Psoas muscle (tissue), 8 donors: ENCODE measurements at places on chromosomes 11 and 22. TPM values are rescaled to one million over a fixed set of nuclear protein-coding genes. Genes with fewer than 3 reads are reported as not detected.

- peak overlapping the region; percentile 44 for H3K4me3 ChIP-seq
- peak; percentile 98 for DNase-seq
- peaks cover 6% of the 10 kb centered on the region for H3K36me3 ChIP-seq
- peaks cover 3% of the 10 kb centered on the region for H3K4me1 ChIP-seq
- no peaks in the 10 kb centered on the region for H3K27me3 ChIP-seq
Measured at GRCh38 chr11:518463-519202, 11.6 kb upstream of the RNH1 start.

Gene MRGPRF
- total RNA-seq, result 2.7 TPM

Gene CDC42EP2
- total RNA-seq, result 6.5 TPM

Gene KCNJ4
- not detected for total RNA-seq

- peaks cover 4% of the 10 kb centered on the region for H3K4me1 ChIP-seq
- H3K4me3 ChIP-seq, result no peak within 1 kb of the TSS
- peak; percentile 47 for DNase-seq
- H3K36me3 ChIP-seq, result no peaks in the 10 kb centered on the region
Measured at GRCh38 chr11:122981388-122982264, at the start of gene BSX. Gene BSX (minus strand): TSS chr11:122981834. CDS start chr11:122981671, 163 bp downstream.

DNA sequence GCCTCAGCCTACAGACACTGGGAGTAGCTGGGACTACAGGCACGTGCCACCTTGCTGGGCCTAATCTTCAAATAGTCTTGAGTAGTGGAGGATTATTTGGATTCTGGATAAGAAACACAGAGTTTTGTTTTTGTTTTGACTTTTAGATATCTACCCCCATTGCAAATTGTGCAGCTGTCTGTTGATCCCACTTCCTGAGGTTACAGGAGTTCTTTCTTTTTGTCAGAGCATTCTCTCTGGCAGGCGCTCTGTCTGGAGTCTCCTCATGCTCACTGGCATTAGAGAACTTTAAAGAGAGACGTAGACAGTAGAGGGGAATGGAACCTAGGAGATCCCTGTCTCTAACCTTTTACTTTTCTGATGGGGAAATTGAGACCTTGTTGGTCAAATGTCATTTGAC, 7.8 kb upstream of the ADAMTS8 start:
- DNase-seq, result no peak
- peaks cover 11% of the 10 kb centered on the region for H3K4me1 ChIP-seq
- no peaks in the 10 kb centered on the region for H3K27me3 ChIP-seq

Gene NCF4
- total RNA-seq, result 2.7 TPM

DNA sequence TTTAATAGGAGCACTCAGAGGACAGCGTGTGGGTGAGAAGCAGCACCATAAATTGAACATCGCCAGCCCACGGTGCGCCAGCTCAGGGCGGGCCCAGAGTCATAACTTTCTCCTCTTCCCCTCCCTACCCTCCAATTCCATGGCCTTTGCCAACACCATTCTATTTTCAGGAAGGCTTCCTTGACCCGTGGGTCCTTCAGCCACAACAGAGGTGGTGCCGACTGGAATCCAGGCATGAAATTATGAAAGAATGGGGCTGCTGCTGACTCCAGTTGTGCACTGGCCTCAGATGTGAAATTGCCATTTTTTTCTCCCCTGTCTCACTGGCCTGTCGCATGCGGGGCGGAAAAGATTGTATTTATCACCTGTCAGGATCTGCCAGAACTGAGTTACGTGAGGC, 345.9 kb downstream of the MIAT start:
- peaks cover 6% of the 10 kb centered on the region for H3K27me3 ChIP-seq
- no peaks in the 10 kb centered on the region for H3K36me3 ChIP-seq
- H3K27ac ChIP-seq, result no peak overlapping the region
- no peaks in the 10 kb centered on the region for H3K4me1 ChIP-seq
- H3K4me3 ChIP-seq, result no peak overlapping the region

- no peak for DNase-seq
- no peak overlapping the region for H3K27ac ChIP-seq
- H3K4me1 ChIP-seq, result peaks cover 15% of the 10 kb centered on the region
- no peak overlapping the region for H3K4me3 ChIP-seq
- no peaks in the 10 kb centered on the region for H3K36me3 ChIP-seq
Measured at GRCh38 chr11:36034551-36035331, 90.9 kb downstream of the LDLRAD3 start.

Gene TRIM64C
- not detected for total RNA-seq

DNA sequence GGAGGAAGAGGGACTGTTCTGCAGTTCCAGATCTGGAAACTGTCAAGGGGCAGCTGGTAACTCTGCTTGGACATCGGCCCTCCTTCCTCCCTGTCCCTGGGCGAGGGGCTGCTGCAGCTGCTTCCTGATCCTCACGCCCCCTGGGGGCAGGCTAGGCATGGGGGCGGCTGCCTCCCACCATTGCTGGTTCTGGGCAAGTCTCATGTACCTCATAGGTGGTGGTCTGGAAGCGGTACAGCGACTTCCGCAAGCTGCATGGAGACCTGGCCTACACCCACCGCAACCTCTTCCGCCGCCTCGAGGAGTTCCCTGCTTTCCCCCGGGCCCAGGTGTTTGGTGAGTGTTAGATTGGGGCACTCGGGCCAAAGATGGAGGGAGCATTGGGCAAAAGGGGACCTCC, 5.0 kb downstream of the SNX15 start:
- H3K4me3 ChIP-seq, result no peak overlapping the region
- no peak overlapping the region for H3K27ac ChIP-seq
- H3K4me1 ChIP-seq, result peaks cover 9% of the 10 kb centered on the region
- H3K27me3 ChIP-seq, result no peaks in the 10 kb centered on the region
- DNase-seq, result no peak
- H3K36me3 ChIP-seq, result peaks cover 56% of the 10 kb centered on the region

Gene KCTD14
- not detected for total RNA-seq

GRCh38 chr11:58334708-58335107, 24.2 kb downstream of the OR5B17 start:
- H3K4me1 ChIP-seq, result no peaks in the 10 kb centered on the region
- H3K4me3 ChIP-seq, result no peak overlapping the region
- H3K36me3 ChIP-seq, result no peaks in the 10 kb centered on the region
- DNase-seq, result no peak

Gene OR4D5
- not detected for total RNA-seq

DNA sequence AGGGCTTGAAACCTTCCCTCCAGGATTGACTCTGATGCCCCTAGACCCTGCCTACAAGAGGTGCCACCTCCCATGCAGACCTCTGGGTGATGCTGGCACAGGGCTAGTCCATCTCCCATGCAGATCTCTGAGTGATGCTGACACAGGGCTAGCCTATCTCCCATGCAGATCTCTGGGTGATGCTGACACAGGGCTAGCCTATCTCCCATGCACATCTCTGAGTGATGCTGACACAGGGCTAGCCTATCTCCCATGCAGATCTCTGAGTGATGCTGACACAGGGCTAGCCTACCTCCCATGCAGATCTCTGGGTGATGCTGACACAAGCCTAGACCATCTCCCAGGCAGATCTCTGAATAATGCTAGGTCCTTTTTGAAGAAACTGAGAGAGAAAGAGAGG, 321.7 kb downstream of the NTM start:
- H3K36me3 ChIP-seq, result no peaks in the 10 kb centered on the region
- H3K27ac ChIP-seq, result no peak overlapping the region
- no peak for DNase-seq
- no peak overlapping the region for H3K4me3 ChIP-seq

Gene SYT13
- total RNA-seq, result 0.05 TPM

Gene OR5A1
- not detected for total RNA-seq

Gene BID
- 19.4 TPM for total RNA-seq

- H3K4me1 ChIP-seq, result no peaks in the 10 kb centered on the region
- H3K27me3 ChIP-seq, result no peaks in the 10 kb centered on the region
- H3K27ac ChIP-seq, result no peak overlapping the region
- DNase-seq, result no peak
- H3K36me3 ChIP-seq, result no peaks in the 10 kb centered on the region
Measured at GRCh38 chr11:126165757-126166156, 45.7 kb downstream of the RPUSD4 start.

Gene RAB38
- total RNA-seq, result 0.20 TPM

GRCh38 chr11:107991868-107992414, 16.8 kb upstream of the CUL5 start:
- no peak overlapping the region for H3K4me3 ChIP-seq
- no peak overlapping the region for H3K27ac ChIP-seq
- H3K36me3 ChIP-seq, result no peaks in the 10 kb centered on the region
- no peaks in the 10 kb centered on the region for H3K4me1 ChIP-seq
- DNase-seq, result no peak

DNA sequence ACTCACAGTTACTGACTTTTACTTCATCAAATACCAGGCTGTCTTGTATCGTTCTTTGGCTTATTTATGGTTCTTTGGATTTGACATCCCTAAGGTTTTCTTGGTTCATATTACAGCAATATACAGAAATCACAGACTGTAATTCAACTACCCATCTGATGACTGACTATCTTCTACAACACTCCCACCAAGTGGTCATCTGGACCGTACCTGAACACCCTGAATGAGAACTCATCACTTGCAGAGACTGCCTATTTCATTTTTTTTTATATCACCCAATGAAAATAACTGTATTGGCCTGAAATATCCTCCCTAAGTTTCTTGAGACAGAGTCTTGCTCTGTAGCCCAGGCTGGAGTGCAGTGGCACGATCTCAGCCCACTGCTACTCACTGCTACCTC, 9.5 kb upstream of the UPB1 start:
- no peaks in the 10 kb centered on the region for H3K27me3 ChIP-seq
- no peak overlapping the region for H3K27ac ChIP-seq
- DNase-seq, result no peak

- H3K27me3 ChIP-seq, result peaks cover 33% of the 10 kb centered on the region
- no peaks in the 10 kb centered on the region for H3K4me1 ChIP-seq
- no peaks in the 10 kb centered on the region for H3K36me3 ChIP-seq
Measured at GRCh38 chr11:120141768-120142423, 4.0 kb upstream of the TRIM29 start.

- no peaks in the 10 kb centered on the region for H3K4me1 ChIP-seq
- H3K27me3 ChIP-seq, result no peaks in the 10 kb centered on the region
- no peak overlapping the region for H3K27ac ChIP-seq
Measured at GRCh38 chr11:121385688-121386087, 66.4 kb upstream of the SORL1 start.

DNA sequence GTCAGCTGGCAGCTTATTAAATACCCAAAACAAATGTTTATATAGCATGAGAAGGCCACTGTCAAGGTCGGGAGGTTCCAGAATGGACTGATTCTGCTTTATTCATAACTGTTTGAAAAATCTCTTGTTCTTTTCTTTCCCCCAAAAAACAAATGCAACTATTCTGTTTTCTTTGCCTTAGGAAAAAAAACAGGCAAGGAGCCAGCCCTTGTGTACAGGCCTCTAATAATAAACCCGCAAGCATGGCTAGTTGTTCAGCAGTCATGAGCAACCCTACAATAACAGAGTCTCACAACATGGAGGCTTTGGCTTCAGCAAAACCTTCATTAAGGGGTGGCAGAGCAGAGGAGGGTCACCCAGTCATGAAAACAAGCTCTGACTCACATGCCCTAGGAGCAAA, 191.7 kb downstream of the KIRREL3 start:
- H3K27me3 ChIP-seq, result peaks cover 1% of the 10 kb centered on the region
- no peaks in the 10 kb centered on the region for H3K36me3 ChIP-seq
- no peak for DNase-seq
- H3K27ac ChIP-seq, result no peak overlapping the region

DNA sequence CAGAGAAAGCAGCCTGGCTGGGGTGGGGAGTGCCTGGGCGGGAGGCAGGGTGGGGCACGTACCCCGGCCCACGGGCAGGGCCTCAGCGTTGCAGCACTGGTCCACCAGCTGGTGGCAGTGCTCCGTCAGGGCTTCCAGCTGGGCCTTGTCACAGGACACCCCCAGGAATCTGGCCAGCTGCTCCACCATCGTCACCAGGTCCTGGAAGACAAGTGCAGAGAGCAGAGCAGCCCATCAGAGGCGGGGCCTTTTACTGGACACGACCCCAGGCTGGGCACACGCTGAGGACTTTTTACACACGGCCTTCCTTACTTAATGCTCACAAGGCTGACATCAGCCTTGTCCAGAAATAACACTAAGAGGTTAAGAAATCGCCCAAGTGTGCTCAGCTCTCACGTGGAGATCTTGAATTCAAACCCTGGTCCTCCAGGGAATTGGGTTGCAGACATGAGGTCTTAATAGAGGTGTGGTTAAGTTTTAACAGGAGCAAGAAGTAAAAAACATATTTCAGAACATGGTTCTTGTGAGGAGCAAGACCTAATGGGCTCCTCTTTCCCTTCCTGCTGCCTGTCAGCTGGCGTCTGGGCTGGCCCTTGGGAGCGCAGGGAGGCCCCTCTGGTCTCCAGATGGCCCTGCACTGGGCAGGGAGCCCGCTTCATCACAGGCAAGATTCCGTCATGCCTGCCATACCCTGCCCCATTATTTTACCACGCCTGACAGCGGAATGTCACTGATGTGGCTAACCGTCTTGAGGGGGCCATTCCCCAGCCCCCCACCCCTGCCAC, 17.1 kb upstream of the EFCAB6 start:
- peaks cover 6% of the 10 kb centered on the region for H3K27me3 ChIP-seq
- peak overlapping the region; percentile 18 for H3K27ac ChIP-seq
- H3K4me3 ChIP-seq, result no peak overlapping the region
- peak; percentile 86 for DNase-seq

DNA sequence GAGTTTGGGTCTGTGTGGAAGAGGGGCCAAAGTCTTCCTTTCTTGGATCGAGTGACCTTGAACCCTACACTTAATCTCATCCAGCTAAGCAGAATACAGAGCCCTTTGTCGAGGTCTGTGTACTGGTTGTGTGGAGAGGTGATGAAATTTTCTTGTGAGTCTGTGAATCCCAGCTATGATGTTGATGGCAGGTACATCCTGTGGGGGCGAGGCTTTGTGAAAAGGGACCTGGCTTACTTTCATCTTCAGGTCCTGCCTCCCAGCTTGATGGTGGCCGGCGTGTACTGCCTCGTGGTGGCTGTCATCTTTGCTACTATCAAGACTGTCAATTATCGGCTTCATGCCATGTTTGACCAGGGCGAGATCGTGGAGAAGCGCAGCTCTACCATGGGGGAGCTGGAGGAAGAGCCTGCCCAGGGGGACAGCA, 1.0 kb downstream of the PCNX3 start:
- H3K27ac ChIP-seq, result peak overlapping the region; percentile 89
- no peaks in the 10 kb centered on the region for H3K27me3 ChIP-seq
- DNase-seq, result no peak

Gene TTC36
- 0.54 TPM for total RNA-seq

GRCh38 chr22:33227791-33228190, 169.6 kb upstream of the SYN3 start:
- H3K27me3 ChIP-seq, result no peaks in the 10 kb centered on the region
- no peaks in the 10 kb centered on the region for H3K36me3 ChIP-seq
- H3K4me3 ChIP-seq, result no peak overlapping the region
- no peaks in the 10 kb centered on the region for H3K4me1 ChIP-seq

GRCh38 chr11:70491696-70492472, 93.6 kb downstream of the CTTN start:
- peak; percentile 44 for DNase-seq
- no peak overlapping the region for H3K4me3 ChIP-seq
- H3K27me3 ChIP-seq, result no peaks in the 10 kb centered on the region

Gene CLDN25
- not detected for total RNA-seq

Gene SMTNL1
- total RNA-seq, result 118 TPM

DNA sequence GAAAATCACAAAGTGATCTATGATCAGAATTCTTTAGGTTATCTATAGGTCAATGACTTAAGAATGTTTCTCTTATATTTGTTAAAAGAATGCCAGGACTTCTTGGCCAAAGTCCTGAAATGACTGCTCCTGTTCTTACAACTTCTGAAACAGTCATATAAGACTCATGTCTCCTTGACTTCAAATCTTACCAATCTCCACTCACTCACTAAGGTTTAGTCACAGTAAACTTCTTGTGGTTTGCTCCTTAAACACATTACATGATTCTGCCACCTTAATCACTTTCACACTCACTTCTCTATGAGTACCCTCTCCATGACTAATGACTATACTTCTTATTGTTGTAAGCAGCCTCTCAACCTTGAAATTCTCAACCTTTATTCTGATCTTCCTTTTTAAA, 648.7 kb upstream of the CCDC179 start:
- no peaks in the 10 kb centered on the region for H3K27me3 ChIP-seq
- no peak overlapping the region for H3K4me3 ChIP-seq
- H3K36me3 ChIP-seq, result no peaks in the 10 kb centered on the region
- no peaks in the 10 kb centered on the region for H3K4me1 ChIP-seq
- no peak overlapping the region for H3K27ac ChIP-seq
